ENCODE measurements at places on chromosomes 5 and 9.
A peak's percentile ranks its signal among the peaks of the same experiment; 100 is the strongest.

- DNase-seq = no peak
Measured at GRCh38 chr9:76896035-76896434, 9.9 kb downstream of the PRUNE2 start.

DNA sequence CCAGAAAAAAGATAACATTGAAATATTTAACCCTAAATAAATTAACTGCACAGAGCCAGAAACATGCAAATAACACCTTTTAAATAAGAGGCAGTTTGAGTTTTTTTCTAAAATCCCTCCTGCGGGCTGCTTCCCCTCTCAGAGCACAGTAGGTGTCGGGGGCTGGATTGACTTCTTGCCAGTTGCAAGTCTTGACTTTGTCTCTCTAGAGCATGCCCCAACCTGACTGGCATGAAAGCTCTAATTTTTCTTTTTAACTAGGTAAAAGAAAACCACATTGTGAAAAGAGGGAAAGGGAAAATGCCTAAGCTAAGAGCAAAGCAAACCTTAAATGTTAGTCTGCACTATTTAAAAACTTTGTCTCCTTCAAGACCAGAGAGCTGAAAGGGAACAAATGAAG is 46.4 kb upstream of the DNAH5 start:
- no peak for DNase-seq

GRCh38 chr5:159058716-159059636 is 40.7 kb downstream of the EBF1 start:
- DNase-seq = no peak

- no peak for DNase-seq
Measured at GRCh38 chr5:52774005-52774410, 13.7 kb upstream of the ITGA1 start.

- no peak for DNase-seq
Measured at GRCh38 chr5:132296412-132297016, 2.3 kb downstream of the SLC22A4 start.

- no peak for DNase-seq
Measured at GRCh38 chr5:55502759-55503158, 32.0 kb downstream of the PLPP1 start.

DNA sequence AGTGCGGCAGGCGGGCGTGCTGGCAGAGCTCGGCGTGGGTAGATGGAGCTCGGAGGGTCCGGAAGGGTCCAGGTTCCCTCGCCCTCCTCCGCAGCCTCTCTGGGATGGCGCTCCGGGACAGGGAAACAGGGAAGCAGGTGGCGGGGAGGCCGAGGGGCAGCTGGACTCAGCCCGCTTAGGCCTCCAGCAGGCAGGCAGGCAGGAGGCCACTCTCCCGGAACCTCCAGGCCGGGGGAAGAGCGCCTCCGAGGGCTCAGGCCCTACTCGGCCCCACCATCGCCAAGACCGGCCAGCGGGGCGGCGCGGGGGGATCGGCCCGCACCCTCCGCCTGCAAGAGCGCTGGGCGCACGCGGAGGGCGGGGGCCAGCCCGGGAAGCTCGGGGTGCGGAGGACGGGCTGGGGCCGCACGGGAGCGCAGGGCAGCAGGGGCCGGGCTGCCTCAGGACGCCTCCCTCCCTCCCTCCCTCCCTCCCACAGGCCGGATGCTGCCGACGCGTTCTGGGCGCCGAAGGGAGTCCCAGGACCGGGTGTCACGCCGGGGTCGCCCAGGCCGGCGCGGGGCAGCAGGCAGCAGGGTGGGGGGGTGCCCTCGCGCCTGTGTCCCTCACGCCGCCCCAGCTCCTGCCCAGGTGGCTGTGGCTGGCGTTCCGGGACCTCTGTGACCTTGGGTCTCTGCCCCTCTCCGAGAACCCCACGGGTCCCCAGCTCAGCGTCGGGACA is 977 bp downstream of the MGAT4B start:
- DNase-seq = no peak

GRCh38 chr5:132898094-132898493 is 24.6 kb downstream of the LEAP2 start:
- no peak for DNase-seq

- no peak for DNase-seq
Measured at GRCh38 chr9:116327701-116328405, 174.3 kb downstream of the PAPPA start.

GRCh38 chr5:21209409-21209808 is 1221.4 kb upstream of the CDH18 start:
- no peak for DNase-seq

GRCh38 chr5:138714694-138715093 is 38.5 kb upstream of the CTNNA1 start:
- no peak for DNase-seq

GRCh38 chr9:94174164-94174563 is 84.9 kb upstream of the ZNF169 start:
- no peak for DNase-seq

DNA sequence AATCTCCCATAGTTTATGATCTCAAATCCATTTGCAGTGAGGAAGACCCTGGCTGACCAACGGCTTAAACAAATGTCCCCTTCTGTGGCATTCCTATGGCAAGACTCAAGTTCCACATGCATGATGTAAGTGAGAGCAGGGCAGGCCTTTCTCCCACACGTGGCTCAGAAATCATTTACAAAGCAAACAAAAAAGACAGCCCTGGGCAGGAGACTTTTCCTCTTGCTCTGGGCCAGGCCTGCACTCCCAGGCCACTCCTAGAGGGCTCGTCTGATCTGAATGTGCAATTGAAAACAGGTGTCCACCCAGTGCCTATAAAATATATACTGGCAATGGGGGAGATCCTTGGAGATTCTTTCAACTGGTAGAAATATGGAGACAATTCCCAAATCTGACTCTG is 123.1 kb downstream of the DMRT2 start:
- no peak for DNase-seq

- DNase-seq = peak; percentile 69
Measured at GRCh38 chr9:98101868-98102273, 17.2 kb downstream of the TRIM14 start.

DNA sequence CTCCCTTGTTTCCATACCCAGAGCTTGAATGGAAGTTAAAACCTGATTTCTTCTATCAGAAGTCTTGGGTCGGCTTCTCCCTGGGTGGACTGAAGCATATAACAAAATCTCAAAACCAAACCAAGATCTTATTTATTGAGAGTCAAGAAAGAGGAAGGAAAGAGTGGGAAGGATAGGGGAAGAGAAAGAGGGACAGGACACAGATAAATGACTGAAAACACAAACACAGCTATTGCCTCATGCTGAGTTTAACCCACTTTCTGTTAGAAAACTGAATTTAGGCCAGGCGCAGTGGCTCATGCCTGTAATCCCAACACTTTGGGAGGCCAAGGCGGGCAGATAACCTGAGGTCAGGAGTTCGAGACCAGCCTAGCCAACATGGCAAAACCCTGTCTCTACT is 92.9 kb downstream of the PALM2AKAP2 start:
- DNase-seq = no peak

GRCh38 chr5:33490071-33490665 is 49.4 kb downstream of the TARS1 start:
- no peak for DNase-seq

GRCh38 chr9:5718296-5719032 is 89.6 kb downstream of the RIC1 start:
- no peak for DNase-seq

- no peak for DNase-seq
Measured at GRCh38 chr5:103441523-103441922, 121.1 kb downstream of the NUDT12 start.

- DNase-seq = no peak
Measured at GRCh38 chr9:78874061-78874460, 577.1 kb downstream of the PSAT1 start.

- DNase-seq = peak; percentile 15
Measured at GRCh38 chr9:135992486-135993408, 31.6 kb upstream of the UBAC1 start.

DNA sequence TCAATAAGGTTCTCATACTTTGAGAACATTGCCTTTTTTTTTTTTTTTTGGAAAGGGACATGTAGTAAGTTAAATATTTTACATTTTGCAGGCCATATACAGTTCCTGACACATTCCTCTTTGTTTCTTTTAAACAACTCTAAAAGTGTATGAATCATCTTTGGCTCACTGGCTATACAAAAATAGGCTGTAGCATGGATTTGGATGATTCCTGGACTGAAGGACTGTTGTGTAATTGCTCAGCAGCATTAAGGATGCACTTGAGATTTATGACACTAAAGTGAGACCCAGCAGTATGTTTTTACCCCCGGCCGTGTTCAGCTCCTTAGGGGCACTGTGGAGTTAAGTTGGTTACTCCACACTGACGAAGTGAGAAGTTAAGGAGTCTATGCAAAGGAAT is 41.3 kb downstream of the VPS13A start:
- DNase-seq = no peak

DNA sequence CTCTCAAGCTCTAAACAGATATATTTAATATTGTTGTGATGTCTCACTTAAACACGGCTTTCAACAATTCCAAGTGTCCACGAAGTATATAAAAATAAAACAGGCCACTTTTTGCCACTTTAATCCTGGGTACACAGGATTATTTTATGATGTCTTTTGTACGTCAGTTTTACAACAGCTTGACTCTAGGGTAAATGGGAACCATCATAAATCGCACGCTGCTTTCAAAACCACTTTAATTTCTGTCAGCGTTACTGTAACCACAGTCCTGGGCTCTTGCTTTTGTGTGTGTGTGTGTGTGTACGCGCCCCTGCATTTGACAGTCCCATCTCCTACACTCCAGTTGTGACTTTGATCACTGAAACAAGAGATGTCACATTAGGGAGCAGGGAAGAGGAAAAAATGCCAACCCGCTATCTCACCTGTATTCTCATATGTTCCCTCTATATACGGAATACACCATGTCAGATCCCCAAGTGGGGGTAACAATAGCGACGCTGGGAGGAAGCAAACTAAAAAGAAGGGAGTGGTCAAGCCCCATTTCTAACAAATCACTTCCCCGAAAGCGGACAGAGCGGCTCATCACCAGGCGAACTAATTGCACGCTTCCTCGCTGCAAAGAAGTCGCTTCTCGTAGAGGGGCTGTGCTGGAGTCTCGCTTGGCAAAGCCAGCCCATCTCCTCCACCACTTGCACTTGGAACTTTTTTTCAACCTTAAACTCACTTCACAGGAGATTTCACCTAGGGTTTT is 1.2 kb downstream of the BNC2 start:
- DNase-seq = no peak

DNA sequence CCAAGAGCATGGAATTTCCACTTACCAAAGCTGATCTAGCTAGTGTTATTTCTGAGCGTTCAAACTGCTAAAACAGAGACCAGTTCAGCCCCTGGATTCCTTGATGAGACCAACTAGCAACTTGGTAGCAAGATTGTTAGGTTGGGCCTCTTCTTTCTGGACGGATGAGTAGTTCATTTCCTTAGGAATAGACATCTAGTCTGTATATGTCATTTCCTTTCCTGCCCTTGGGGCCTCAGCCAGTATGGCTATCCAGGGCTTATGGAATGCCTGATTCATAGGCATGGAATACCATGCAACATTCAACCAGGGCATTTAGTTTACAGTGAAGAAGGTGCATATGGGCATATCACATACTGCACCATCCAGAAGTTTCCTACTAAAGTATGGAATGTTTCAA is 14.5 kb upstream of the LPAR1 start:
- no peak for DNase-seq

DNA sequence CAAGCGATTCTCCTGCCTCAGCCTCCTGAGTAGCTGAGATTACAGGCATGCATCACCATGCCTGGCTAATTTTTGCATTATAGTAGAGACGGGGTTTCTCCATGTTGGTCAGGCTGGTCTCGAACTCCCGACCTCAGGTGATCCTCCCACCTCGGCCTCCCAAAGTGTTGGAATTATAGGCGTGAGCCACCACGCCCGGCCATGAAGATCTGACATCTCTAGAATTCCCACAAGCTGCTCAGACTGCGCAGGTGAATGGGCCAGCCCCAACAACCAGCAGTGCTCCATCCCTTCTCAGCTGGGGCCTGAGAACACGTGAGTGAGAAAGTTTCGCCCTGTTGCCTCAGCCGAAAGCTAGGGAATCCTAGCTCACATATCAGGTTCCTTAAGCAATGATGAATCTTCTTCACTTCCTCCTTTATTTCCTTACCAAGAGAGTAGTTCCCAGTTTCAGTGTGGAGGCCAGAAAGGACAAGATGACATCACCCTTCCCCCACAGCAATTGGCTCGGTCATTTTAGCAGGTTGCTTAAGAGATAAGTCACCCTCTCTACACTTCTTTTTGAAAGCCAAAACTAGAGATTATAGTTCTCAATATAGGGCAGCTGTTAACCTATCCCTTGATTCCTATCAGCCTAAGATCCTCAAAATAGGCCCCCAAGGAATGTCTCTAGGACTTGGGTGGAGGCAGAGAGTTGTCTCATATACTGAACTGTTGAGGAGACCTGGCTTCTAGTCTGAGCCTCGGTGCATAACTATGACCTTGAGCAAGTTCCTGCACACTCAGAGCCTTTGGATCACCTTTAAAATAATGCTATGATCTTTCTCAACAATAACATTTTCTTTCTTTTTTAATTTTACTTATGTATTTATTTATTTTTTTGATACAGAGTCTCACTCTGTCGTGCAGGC is 23.9 kb upstream of the PPP2CA start:
- DNase-seq = no peak

DNA sequence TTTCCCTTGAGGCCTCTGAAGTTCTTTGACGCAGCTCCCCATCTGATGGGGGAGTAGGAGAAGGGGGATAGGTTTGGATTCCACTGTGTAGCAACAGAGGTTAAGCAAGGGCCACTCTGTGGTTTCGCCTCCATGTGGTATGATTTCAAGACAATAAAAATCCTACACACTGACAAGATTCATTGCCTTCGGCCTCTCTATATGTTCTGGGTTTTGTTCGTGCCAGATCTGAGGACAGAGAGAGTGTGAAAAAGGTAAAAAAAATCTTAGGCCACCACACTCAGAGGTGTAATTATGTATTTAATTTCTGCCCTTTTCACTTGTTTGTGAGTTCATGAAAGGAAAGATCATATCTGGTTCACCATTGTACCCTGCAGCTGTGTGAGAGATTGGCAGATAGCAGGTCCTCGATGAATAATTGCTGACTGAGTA is 715.2 kb upstream of the ZNF608 start:
- no peak for DNase-seq

GRCh38 chr9:3125602-3126405 is 281.9 kb upstream of the PUM3 start:
- DNase-seq = no peak

DNA sequence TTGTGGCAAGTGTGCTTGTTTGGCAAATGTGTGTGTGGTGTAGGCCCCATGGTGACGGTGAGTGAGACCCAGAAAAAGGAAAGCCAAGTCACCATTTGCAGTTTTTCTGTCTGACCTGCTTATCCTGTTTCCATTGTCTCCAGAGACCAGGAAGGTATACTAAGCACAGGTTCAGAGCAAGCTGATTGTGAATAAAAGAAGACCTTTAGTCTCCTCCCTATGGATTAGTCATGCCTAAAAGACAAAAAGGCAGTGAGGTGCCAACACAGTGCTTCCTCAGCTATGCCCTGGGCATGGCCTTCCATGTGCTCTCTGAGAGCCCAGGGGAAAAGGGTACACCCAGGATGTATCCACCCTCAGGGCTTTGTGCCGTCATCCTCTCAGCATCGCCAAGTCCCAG is 49.2 kb upstream of the SHOC1 start:
- DNase-seq = no peak

- DNase-seq = no peak
Measured at GRCh38 chr9:106945727-106946660, 83.0 kb downstream of the ZNF462 start.

GRCh38 chr5:142295960-142296860 is 28.6 kb downstream of the SPRY4 start:
- DNase-seq = no peak

GRCh38 chr5:88734191-88734640 is 148.8 kb downstream of the MEF2C start:
- no peak for DNase-seq

- peak; percentile 27 for DNase-seq
Measured at GRCh38 chr9:121498150-121498486, 1.5 kb downstream of the GGTA1 start.

GRCh38 chr9:6838158-6838557 is 80.4 kb downstream of the KDM4C start:
- no peak for DNase-seq

All from activated T-cell treated with anti-CD3 and anti-CD28 coated beads for 24 hours (primary cell).